ENCODE measurements at places on chromosomes 11 and 22.

- no peak for DNase-seq
Observed at GRCh38 chr11:123272565-123272964, 77.5 kb upstream of the CLMP start.

DNA sequence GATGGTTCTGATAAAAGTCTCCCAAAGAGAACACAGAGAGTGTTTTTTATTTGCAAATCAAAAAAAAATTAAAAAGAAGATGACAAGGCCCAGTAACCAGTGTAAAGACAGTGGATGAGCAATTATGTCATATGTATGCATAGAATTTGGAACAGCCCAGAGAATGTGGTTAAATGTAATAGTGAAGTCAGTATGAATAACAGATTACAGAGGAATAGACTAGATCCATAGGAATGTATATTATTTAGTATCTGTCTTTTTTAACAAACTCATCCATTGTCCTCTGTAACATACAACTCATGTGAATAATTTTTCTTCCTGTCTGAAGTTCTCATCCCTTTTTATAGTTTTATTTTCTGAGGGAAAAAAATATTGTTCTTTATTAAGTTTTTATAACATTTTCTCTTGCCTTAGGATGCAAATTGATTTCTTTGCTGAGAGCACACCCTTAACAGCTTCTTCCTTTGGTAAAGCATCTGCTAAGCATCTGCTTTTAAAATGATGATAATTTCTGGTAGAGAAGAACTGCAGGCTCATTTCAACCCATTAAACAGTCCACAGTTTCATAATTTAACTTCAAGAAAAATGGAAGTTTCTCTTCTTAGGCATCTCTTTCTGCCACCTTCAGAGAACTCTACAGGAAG is 266.5 kb upstream of the MTNR1B start:
- DNase-seq: no peak

DNA sequence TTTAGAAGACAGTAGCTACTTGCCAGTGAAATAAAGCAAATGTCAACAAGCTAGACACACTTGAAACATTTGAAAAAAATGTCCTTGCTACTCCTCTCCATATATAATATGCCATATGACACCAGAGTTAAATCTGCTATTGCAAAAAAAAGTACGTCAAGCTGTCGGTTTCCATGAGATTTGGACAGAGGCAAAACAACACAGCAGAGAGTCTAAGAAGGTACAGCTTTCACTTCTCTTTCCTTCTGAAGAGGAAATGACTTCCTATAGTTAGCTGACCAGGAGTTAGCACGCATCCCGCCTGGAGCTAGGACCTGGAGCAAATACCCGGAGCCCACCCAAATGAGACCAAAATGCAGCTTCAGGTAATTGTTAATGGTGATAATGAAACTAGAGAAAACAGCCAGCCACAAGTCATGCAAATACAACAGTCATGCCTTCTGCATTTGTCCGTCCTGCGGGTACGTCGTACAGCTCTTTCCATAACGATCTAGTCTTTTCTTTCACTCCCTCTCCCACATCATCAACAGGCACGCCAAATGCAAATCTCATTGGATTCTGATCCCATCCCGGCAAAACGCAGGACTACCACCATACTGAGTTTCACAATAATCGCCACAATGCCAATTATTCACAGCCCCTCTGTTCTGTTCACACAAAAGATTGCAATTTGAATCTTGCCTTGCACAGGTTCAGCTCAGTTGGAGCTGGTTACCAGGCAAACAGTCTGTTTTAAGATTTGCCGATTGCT is 395.0 kb upstream of the CCDC90B start:
- DNase-seq: no peak

DNA sequence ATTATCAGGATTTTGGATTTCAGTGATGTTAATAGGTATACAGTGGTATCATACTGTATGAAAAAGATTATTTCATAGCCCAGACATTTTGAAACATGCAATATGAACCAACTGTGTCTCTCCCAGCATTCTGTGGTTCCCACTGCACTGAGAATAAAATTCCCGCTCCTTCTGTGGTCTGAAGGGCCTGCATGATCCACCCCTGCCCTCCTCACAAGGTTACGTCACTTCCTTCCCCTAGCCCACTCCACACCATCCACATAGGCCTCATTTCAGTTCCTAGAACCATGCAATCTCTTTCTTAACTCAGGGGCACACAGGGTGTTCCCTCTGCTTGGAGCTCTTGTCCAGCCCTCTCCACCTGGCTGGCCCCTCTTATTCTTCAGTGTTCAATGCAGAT is 103.1 kb downstream of the TSPAN18 start:
- DNase-seq: no peak

DNA sequence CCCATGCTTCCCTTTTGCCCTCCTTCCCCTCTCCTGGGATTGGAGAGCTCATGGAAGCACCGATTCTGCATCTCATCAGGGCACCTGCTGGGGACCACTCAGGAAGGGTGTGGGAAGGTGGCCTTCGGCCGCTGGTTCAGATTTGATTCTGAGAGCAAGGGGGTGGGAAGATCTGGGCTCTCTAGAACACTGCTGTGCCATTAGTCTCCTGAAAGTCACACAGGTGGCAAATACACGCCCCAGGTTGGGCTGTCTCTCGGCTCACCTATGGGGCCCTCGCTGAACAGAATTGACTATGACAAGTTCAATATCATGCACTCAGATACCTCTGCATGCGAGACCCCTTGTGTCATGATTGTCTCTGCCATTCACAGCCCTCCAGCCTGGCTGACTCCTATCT is 12.8 kb upstream of the APOBEC3A start:
- DNase-seq: no peak

DNA sequence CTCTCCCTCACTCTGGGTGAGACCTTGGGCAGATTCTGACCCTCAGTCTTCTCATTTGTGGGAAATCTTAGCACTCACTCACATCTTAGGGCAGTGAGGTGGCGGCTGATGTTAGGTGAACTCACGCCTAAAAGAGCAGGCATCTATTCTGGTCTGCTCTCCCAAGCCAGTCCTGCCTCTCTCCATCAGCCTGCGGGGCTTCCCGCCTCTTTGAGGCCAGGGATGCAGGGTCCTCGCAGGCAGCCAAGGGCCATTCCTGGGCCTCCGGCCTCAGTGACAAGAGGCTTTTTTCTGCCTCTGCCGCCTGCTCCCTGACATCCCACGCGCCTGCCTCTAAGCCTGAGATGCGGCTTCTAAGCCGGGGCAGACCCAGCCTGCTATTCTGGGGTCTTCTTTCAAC is 13.8 kb upstream of the FGF4 start:
- DNase-seq: no peak

DNA sequence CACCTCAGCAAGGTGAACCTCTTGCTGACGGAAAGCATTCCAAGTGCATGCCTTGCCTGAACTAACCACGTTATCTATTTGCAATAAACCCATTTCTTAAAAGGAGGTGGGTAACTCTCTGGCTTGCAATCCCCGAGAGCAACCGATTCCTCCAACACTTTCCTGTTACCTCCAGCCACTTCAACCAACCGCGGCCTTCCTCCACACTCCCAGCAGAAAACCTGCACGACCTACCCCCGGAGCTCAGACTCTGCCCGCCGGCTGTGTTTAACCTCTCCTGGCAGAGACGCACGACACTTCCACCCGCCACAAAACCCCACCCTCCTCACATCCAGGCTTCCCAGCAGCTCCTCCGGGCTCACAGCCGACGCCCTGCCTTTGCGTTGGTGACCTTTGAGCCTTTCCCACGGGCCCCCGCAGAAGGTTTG is 708 bp downstream of the SCO2 start:
- peak; percentile 25 for DNase-seq

GRCh38 chr11:14373941-14374646 is 15.1 kb upstream of the RRAS2 start:
- DNase-seq: no peak

Measured in Kasumi-1 (cell line).